Stimulated activated CD4-positive, alpha-beta T cell treated with anti-CD3 and anti-CD28 coated beads, Interleukin-15, amount 100 ng/mL, for 48 hours (primary cell): ENCODE measurements at places on chromosomes 6 and 20.

DNA sequence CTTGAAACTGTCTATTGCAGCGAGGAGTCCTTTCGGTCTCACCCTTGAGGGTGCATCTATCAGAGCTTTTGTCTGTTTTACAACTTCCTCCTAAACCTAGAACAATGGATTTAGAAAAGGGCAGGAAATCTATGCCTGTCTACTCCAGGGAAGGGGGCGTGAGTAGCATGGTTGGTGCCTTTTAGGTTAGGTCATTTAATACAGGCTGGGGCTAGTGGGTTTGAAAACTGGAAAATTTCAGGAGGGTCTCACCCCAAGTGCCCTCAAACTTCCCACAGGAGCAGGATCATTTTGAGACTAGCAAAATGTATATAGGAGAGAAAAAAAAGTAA, 33.5 kb upstream of the BMP6 start:
- DNase-seq = no peak

GRCh38 chr20:53221731-53222130, 249.6 kb downstream of the TSHZ2 start:
- DNase-seq = no peak

DNA sequence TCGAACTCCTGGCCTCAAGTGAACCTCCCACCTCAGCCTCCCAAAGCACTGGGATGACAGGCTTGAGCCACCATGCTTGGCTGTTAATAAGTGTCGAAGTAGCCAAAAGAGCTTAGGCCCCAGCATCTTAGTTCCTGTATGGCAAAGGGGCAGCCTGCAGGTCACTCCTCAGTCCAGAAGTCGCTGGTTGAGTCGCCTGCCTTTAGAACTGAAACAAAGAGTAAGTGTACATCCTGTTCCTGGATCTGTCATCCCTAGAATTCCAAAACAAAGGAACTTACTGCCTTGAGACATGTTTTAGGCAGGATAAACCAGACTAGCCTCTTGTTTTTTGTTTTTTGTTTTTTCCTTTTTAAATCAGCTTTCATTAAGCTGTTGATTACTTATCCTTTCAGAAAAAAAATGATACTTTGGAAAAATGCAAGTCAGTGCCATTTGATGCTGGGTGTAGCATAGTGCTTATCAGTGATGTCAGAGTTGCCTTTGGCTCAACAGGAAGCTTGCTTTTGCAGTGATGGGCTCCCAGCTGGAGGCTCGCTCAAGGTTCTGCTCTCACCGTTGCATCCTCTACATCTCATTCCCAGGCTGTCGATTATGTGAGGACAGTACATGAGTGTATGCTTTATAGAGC, 9.0 kb downstream of the ACTR5 start:
- no peak for DNase-seq

DNA sequence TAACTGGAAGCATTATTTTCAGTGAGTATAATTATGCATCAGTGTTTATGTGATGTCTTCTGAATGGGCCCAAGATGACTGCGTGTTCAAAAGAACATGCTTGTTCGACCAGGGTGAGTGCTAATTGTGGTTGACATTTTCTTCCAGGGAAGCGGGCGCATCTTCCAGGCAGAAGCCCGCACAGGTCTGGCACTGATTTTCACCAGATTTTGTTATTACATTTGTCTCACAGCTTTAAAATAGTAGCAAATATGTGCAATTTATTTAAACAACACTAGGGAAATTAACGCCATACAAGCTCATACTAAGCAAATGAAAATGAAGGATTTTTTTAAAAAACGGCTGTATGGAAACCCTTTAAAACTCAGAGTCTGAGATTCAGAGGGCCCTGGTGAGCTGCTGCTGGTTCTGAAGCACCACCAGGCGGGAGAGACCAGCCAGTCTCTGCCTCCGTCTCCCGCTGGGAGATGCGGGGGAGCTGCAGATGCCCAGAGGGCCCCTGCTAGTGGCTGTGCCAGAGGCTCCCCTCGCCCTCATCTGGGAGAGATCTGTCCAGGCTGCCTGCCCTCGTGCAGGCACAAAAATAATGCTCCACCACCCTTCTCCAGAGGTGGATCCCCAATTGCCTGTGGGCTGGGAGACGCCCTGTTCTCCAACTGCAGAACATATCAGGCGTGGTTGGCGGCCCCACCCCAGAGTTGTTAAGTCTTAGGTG, 297.0 kb downstream of the TAF4 start:
- DNase-seq = no peak

- DNase-seq = no peak
These were observed 105.9 kb upstream of the ID4 start for GRCh38 chr6:19731282-19731681.

- no peak for DNase-seq
These were observed 27.5 kb upstream of the INSM1 start for GRCh38 chr20:20340443-20340842.

DNA sequence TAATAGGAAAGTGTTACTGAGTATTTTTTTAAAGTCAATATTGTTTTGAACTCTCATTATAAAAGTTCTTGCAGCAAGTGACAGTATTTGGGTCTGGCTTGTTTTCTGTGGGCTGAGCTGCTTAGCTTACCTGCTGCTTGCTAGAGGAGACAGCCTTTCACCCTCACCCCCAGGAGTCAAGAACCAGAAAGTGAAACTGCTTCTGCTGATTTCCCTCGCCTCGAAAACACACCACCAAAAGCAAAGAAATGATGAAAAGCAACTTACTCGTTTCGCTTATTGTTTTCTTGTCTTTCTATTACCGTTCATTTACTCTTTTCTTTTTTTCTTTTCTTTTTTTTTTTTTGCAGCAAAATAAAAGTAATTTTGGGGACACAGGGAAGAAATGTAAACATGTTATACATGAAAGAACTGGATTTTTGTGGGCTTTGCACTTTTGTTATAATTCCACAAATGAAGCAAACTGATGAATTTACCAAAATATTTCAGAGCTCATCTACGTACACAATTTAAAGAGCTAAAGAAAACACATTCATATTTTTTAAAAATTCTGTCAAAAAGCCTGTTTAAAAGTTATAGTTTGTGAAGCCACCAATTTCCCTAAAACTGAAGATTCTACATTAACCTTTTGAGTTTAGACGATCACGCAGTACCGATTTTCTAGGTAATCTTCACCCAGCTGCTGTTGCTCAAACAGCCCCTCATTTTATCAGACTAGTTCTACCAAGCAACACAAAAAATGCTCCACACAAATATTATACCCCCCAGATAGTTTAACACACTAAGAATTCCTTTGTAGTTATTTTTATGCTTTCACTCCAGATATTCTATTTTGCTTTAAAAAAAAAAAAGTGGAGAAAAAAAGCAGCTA, 1.7 kb downstream of the SCML4 start:
- DNase-seq = peak; percentile 37

GRCh38 chr6:56023829-56024228, 148.4 kb upstream of the BMP5 start:
- no peak for DNase-seq

- no peak for DNase-seq
These were observed 168.2 kb upstream of the SSTR4 start for GRCh38 chr20:22866812-22867341.

GRCh38 chr6:68634726-68635411, at the start of gene ADGRB3:
ADGRB3 (plus strand) TSS chr6:68635282; CDS start chr6:68638676, 3,394 bp downstream.
- DNase-seq = no peak

DNA sequence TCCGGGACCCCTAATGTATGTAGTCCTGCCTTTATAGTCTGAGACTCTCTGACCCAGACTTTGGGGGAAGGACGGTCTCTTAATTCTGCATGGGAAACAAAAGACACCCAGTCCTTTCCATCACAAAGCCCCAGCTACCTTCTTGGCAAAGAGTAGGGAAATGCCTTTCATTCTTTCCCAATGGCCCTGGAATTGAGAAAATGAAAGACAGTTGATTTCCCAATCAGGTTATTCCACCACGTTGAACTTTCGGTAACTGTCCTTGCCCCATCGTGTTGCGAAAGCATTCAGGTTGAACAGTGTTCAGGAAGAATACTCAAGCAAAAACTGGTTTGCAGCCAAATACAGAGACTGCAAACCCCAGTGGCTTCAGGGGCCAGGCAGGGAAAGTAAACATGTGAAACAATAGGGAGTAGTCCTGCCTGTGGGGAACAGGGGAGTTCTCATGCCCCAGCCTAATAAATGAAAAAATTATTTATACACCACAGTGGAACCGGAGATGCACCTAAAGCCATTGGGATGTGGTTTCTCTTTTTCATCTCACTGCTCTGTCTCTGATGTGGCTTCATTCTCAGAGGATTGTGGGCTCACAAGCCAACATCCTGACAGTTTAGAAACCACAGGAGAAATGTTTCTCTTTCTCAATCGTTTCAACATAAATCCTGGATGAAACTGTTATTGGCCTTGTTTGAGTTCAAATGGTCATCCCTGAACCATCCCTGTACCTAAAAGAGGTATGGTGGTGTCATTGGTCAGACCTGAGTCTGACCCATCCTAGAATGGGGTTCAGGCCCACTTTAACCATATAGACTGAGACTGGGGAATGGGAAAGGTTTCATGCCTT, 44.2 kb upstream of the SLC9A8 start:
- no peak for DNase-seq

DNA sequence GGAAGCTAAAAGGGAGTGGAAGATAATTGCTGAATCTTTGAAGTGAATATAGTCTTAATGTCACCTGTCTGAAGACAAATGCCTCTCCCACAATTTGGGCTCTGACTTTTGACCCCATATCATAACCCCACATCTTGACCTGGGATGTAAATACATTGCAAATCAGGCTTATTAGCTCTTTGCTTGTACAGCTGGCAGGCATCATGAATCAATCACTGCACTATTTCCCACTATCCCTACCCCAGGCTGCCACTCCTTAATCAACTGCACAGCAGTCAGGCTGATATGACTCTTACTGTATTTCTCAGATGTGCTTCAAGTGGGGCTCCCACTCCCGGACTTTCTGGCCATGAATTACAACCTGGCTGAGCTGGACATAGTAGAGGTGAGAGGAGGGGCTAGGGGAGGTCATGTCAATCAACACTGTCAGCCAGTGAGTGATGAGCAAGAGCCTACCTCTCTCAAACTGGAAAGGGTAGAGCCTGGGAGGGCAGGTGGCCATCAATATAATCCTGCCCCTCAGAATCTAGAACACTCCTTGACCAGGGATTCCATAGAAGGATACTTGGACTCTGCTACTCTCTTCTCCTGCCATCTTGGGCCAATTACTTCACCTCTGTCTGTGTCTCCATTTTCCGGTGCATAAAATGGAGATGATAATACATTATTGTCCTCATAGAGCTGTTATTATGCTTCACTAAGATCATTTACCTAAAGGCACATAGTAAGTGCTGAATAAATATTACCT, 10.5 kb upstream of the BPIFB3 start:
- DNase-seq = no peak

DNA sequence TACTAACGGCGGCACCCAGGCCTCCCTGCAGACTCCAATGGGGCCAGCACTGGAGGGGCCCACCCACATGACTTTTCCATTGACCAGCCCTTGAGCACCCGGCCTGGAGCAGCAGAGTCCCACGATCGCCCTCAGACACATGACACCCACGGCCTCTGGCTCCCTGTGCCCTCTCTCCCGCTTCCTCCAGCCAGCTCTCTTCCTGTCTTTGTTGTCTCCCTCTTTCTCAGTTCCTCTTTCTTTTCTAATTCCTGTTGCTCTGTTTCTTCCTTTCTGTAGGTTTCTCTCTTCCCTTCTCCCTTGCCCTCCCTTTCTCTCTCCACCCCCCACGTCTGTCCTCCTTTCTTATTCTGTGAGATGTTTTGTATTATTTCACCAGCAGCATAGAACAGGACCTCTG, 26.1 kb upstream of the FANCE start:
- no peak for DNase-seq

DNA sequence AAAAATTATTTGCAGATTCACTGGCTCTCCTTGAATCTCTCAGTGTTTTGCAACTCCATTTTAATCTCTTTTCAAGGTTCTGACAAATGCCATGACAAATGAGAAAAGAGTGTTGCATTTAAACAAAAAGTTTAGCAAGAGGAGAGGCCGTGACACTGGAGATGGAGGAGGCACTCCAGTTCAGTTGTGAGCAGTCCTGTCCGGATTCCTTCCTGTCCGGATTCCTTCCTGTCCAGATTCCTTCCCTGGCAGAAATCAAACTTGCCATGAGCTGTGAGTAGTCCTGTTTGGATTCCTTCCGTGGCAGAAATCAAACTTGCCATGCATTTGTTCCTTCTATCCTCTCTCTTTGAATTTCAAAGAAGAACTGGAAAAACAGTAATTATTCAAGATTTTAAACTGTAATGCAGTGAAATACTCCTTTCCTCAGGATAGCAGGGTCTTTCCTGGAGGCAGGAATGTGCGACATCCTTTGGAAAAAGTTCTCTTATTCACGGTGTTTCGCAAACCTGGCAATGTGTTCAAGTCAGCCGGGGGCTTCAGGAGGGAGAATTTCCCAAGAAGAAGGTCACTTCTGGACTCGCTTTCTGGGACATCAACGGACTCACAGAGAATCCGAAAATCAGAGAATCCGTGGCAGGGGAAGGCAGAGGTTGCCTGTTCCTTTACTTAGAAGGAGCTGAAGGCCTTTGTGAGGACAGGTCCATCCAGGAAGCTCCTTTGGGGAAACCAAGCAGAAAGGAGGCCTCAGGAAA, 48.7 kb upstream of the DACT2 start:
- no peak for DNase-seq

DNA sequence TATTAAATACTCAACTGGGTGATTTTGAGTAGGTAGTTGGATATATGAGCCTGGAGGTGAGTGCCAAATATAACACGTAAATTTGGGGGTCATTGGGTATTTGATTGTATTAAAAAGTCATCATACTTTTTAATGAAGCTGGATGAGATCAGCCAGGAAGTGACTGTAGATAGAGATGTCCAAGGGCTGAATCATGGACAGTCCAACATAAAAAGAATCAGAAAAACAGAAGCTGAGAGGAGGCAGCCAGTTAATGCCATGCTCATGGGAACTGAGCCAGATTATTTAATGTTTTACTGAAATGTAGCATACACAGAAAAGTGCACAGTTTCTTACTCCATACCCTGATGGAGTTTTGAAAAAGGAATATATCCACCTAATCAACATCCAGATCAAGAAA, 435.5 kb upstream of the PLCB4 start:
- no peak for DNase-seq

- no peak for DNase-seq
These were observed 179.7 kb upstream of the MYLIP start for GRCh38 chr6:15948930-15949900.

GRCh38 chr6:136510782-136511181, 39.4 kb downstream of the MAP7 start:
- peak; percentile 32 for DNase-seq

- no peak for DNase-seq
These were observed 16.5 kb downstream of the SMLR1 start for GRCh38 chr6:130843575-130844320.

GRCh38 chr6:15515226-15515625, 147.6 kb downstream of the DTNBP1 start:
- no peak for DNase-seq

DNA sequence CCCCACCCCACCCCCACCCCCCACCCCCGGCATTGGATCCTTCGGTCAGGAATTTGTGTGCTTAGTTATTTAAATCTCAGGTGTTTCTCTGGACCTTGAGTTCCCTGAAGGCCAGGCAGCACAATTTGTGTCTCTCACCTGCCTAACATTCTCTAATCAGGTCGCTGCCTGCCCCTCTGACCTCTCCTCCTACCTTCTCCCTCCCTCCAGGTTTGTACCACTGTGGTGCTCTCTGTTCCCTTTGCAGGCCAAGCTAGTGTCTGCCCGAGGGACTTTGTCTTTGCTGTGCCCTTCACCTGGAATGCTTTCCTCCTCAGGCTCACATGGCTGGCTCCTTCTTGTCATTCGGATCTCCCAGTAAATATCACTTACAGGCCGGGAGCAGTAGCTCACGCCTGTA, 131.4 kb upstream of the SLC2A12 start:
- DNase-seq = no peak
